ENCODE measurements at places on chromosomes 12 and 14. TPM values are rescaled to one million over a fixed set of nuclear protein-coding genes. Genes with fewer than 3 reads are reported as not detected.

DNA sequence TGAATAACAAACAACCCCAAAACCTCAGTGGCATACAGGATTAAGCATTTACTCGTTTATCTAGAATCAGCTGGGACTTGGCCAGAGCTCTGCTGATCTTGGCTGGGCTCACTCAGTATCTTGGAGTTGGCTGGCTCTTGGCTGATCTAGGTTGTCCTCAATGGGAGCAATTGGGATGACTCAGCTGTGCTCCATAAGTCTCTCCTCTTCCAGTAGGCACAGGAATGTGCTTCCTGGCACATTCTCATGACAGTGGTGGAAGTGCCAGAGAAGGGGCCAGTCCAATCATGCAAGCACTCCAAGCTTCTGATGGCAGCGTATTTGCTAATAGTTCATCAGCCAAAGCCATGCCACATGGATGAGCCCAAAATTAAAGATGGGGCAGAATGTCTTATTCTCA is 41.7 kb upstream of the ANO4 start:
- no peak for DNase-seq

GRCh38 chr12:123958876-123959275 is 13.8 kb downstream of the CCDC92 start:
- no peak for DNase-seq

DNA sequence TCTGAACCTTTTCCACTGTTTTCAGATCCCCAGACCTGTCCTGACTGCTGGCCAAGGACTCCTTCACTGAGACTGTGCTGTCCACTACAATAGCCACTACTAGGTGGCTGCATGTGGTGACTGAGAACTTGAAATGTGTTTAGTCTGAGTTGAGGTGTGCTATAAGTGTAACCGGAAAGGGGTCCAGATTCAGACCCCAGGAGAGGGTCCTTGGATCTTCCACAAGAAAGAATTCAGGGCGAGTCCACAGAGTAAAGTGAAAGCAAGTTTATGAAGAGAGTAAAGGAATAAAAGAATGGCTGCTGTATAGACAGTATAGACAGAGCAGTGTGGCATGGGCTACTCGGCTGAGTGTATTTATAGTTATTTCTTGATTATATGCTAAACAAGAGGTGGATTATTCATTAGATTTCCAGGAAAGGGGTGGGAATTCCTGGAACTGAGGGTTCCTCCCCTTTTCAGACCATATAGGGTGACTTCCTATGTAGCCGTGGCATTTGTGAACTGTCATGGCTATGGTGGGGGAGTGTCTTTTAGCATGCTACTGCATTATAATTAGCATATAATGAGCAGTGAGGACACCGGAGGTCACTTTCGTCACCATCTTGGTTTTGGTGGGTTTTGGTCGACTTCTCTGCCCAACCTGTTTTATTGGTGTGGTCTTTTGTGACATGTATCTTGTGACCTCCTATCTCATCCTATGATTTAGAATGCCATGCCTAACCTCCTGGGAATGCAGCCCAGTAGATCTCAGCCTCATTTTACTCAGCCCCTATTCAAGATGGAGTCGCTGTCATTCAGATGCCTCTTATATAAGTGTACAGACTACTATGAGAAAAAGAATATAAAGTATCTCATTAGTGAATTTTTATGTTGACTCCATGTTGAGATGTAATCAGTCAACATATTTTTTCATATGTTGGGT is 70.0 kb upstream of the SRSF5 start:
- DNase-seq, result no peak

GRCh38 chr12:108712165-108712924 is 19.0 kb downstream of the CORO1C start:
- DNase-seq, result no peak

DNA sequence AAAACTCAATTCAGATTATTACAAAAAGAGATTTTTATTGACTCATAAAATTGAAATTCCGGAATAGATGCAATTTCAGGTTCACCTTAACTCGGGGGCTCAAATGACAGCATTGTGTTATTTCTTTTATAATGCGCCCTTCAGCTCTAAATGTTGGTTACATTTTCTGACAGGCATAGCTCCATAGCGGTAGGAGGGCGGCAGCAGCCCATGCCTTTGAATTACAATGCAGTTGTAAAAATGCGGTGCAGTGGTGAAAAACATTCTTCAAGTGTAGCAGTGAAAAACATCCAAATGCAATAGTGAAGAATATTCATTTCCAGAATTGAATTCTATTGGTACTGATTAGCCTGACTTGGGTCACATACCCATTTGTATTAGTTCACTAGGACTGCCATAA is 215.3 kb upstream of the PKP2 start:
- DNase-seq, result no peak

The SCNN1A gene
- total RNA-seq, result 1.1 TPM
